ENCODE measurements at places on chromosomes 12 and 14. TPM values are rescaled to one million over a fixed set of nuclear protein-coding genes. Genes with fewer than 3 reads are reported as not detected.
A peak's percentile ranks its signal among the peaks of the same experiment; 100 is the strongest.

Gene TC2N
- total RNA-seq: 67.6 TPM

Gene KRT82
- total RNA-seq: not detected

Gene GPR68
- total RNA-seq: 0.66 TPM

Gene KRT8
- total RNA-seq: 4,207 TPM

DNA sequence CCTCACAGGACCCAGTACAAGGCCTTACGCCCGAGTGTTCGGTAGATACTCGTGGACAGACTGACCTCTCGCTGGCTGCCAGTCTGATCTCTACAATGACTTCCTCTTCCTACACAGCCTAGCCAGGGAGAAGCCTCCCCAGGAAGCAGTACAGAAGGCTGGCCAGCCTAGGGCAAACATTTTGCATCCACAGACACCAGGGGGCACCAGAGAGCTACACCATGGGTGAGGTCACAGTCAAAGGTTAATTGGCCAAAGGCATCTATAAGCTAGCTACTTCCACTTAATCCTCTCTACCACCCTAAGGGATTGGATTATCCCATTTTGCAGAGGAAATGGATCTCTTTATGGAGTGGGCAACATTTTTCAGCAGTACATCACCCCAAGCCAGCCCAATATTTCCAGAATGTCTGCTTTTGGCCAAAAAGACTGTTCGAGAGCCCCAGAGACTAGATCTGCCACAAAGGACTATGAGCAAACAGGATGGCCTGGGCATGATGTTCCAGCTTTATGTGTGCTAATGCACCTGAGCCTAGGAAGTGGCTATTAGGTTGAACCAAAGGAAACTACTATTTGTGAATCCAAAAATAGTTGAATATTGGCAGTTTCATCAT is 14.6 kb upstream of the PNMA1 start:
- peaks cover 36% of the 10 kb centered on the region for H3K36me3 ChIP-seq
- peaks cover 13% of the 10 kb centered on the region for H3K4me1 ChIP-seq
- H3K4me3 ChIP-seq: no peak overlapping the region
- H3K27ac ChIP-seq: peak overlapping the region; percentile 51
- no peaks in the 10 kb centered on the region for H3K27me3 ChIP-seq

DNA sequence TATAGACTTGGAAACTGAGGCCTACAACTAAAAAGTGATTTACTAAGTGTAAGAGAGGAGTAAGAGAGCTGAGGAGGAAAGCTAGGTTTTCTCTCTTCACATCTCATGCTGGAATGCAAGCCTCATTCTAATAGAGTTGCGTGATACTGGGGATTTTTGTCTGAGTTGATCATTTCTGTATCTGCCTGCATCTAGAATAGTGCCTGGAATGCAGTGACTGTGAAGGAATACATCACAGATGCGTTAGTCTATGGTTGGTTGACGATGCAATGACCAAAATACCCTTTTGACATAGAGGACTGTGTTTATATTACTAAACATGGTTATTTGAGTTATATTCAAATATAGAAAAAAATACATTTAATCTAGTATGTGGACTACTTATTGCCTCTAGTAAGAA is 9.2 kb upstream of the TMEM117 start:
- H3K27me3 ChIP-seq: no peaks in the 10 kb centered on the region
- no peak for DNase-seq
- H3K36me3 ChIP-seq: no peaks in the 10 kb centered on the region
- no peaks in the 10 kb centered on the region for H3K4me1 ChIP-seq
- H3K4me3 ChIP-seq: no peak overlapping the region

DNA sequence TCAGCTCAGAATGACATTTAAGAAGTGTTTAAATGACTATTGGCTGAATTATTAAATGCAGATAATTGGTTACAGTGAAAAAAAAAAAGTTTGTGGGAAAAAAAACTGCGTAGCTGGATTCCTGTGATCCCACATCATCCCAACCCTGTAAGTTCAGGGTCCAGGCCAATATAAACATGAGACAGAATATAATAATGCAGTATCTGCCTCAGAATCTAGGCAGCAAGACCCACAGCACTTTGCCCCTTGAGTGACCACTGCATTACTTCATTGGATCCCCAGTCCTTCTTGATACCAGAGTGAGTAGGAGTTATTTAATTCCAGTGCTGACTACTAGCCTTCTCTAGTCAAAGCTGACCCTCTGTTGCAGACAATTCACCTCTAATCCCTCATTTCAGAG is 272.6 kb downstream of the CCER1 start:
- H3K27me3 ChIP-seq: no peaks in the 10 kb centered on the region
- H3K4me1 ChIP-seq: no peaks in the 10 kb centered on the region

DNA sequence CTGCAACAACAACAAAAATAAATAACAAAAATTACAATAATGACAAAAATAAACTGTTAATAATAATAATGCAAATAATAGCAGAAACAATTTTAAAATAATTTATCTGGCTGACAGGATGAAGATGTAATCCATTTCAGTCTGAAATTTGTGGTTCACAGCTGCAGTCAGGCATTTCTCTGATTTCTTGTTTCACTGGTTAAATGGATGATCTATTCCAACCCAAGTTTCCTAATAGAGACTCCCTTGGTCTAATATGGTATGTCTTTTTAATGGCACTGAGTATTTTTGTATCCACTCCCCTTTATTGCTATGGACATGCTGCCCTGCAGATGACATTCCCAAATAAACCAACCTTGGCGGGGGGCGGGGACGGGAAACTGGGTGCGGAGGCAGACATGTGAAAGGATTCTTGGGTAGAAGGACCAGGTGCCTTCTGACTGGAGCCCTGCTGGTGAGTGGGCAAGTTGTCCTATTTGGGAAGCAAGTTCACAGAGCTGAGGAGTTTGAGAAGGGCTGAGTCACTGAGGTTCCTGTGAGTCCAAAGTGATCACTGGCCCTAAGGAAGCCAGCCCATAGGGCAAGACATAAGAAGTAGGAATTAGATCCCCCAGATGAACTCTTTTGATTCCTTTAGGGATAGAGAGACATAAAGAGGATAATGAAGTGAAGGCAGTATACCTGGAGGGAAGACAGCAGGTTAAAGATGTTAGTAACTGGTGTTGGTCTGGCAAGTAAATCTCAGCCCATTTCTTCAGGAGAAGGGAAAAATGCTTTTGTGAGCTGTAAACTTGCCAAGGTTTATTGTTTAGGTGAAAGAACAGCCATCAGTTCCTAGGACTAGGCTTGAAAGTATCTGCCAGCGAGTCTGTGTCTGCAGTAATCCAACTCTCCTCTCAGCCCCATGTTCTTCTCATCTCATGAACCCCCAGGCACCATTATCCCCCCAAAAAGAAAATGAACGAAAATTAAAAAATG is 14.5 kb downstream of the FOXG1 start:
- no peak overlapping the region for H3K27ac ChIP-seq
- no peaks in the 10 kb centered on the region for H3K36me3 ChIP-seq
- no peak for DNase-seq
- no peaks in the 10 kb centered on the region for H3K4me1 ChIP-seq
- peaks cover 33% of the 10 kb centered on the region for H3K27me3 ChIP-seq
- no peak overlapping the region for H3K4me3 ChIP-seq

DNA sequence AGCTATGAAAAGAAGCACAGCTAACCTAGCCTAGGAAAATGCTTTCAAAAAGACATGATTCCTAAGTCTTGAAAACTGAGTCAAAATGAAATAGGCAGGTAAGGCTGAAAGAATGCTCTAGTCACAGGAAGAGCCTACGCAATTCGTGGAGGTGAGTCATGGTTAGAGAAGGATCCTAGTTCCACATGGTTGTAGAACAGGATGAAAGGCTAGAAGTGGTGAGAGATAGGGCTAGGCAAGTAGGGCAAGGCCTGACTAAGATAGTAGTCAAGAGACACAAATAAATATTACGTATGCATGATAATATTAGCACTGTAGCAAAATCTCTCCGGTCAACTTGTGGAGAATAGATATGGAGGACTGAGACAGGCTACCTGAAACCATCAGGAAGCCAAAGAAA is 47.2 kb downstream of the PLCZ1 start:
- no peak overlapping the region for H3K27ac ChIP-seq
- DNase-seq: no peak
- no peaks in the 10 kb centered on the region for H3K4me1 ChIP-seq
- no peak overlapping the region for H3K4me3 ChIP-seq
- no peaks in the 10 kb centered on the region for H3K27me3 ChIP-seq
- no peaks in the 10 kb centered on the region for H3K36me3 ChIP-seq

DNA sequence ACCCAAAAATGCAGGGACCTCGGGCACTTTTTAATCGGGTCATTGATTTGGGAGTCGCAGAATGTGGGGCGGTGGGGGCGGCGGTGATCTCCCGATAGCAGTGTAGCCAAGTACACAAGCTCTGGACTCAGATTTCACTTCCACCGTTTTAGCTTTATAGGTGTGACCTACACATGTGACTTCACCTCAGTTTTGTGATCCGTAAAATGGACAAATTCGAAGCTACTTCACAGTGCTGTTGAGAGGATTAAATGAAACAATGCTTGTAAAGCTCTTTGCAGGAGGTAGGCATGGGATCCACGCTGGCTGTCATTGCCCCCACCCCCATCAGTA is 478 bp downstream of the RITA1 start:
- H3K4me3 ChIP-seq: peak overlapping the region; percentile 98
- DNase-seq: no peak
- H3K36me3 ChIP-seq: no peaks in the 10 kb centered on the region
- H3K27me3 ChIP-seq: no peaks in the 10 kb centered on the region

GRCh38 chr12:110556705-110557104 is 26.4 kb downstream of the PPTC7 start:
- peaks cover 4% of the 10 kb centered on the region for H3K4me1 ChIP-seq
- no peak overlapping the region for H3K4me3 ChIP-seq
- no peaks in the 10 kb centered on the region for H3K27me3 ChIP-seq
- DNase-seq: no peak
- no peak overlapping the region for H3K27ac ChIP-seq

- H3K27me3 ChIP-seq: peaks cover 5% of the 10 kb centered on the region
- peak overlapping the region; percentile 71 for H3K27ac ChIP-seq
- H3K36me3 ChIP-seq: no peaks in the 10 kb centered on the region
- peaks cover 8% of the 10 kb centered on the region for H3K4me1 ChIP-seq
- peak; percentile 51 for DNase-seq
Observed at GRCh38 chr12:57545809-57546437, 1.1 kb downstream of the DCTN2 start.

- no peak for DNase-seq
- H3K27ac ChIP-seq: no peak overlapping the region
- H3K27me3 ChIP-seq: no peaks in the 10 kb centered on the region
- H3K4me1 ChIP-seq: no peaks in the 10 kb centered on the region
Observed at GRCh38 chr12:2190085-2190484, 137.3 kb downstream of the CACNA1C start.

DNA sequence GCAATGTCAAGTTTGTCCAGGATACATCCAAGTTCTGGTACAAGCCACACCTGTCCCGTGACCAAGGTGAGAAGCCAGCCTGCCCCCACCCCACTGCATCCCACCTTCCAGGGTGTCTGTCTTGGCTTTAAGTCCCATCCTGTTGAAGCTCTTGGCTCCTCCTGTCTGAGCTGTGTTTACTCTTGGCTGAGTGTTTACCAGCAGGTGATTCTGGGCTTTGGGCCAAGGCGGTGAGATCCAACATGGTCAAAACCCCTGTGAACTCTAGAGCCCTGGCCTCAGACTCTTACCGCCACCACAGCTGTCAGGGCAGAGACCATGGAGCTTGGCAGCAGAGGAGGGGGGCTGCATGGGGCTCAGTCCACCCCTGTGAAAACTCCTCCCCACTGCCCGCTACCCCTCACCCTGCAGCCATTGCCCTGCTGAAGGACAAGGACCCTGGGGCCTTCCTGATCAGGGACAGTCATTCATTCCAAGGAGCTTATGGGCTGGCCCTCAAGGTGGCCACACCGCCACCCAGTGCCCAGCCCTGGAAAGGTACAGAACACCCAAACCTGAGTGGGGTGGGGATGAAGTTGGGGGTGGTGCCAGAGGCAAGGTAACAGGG is 11.6 kb downstream of the TNS2 start:
- no peak overlapping the region for H3K4me3 ChIP-seq
- no peaks in the 10 kb centered on the region for H3K27me3 ChIP-seq
- H3K4me1 ChIP-seq: peaks cover 12% of the 10 kb centered on the region
- peak; percentile 88 for DNase-seq
- H3K36me3 ChIP-seq: no peaks in the 10 kb centered on the region
- no peak overlapping the region for H3K27ac ChIP-seq

- peak; percentile 86 for DNase-seq
- H3K4me1 ChIP-seq: peaks cover 16% of the 10 kb centered on the region
- H3K27ac ChIP-seq: peak overlapping the region; percentile 77
- no peaks in the 10 kb centered on the region for H3K27me3 ChIP-seq
- no peak overlapping the region for H3K4me3 ChIP-seq
Observed at GRCh38 chr12:4118017-4118510, 155.5 kb upstream of the CCND2 start.

DNA sequence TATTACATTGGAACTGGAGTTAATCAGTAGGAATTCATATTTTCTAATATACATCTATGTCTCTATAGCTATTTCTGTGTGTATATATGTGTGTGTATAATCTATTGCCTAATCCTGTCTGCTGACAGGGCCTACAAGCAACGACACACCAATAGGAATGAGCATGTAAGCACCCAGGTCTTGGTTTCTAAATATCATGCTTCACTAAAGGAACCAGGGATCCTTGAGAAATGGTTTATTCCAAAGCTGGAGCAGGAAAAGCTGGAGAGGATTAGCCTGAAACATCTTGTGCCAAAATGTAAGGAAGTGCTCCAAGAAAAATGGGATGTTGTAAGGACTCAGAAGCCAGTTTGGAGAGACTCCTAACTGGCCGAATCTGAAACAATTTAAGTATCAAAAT is 29.3 kb upstream of the LGALS3 start:
- H3K4me1 ChIP-seq: peaks cover 20% of the 10 kb centered on the region
- H3K4me3 ChIP-seq: no peak overlapping the region
- no peaks in the 10 kb centered on the region for H3K27me3 ChIP-seq
- peak overlapping the region; percentile 28 for H3K27ac ChIP-seq
- H3K36me3 ChIP-seq: no peaks in the 10 kb centered on the region
- DNase-seq: peak; percentile 20

Measured in colonic mucosa (tissue), 4 donors.